NCI-H1417 treated with DMSO at 0.1 percent for 48 hours (cell line): ENCODE measurements at places on chromosomes 11 and 22.

- DNase-seq: no peak
Observed at GRCh38 chr11:88596786-88597185, 259.2 kb upstream of the CTSC start.

DNA sequence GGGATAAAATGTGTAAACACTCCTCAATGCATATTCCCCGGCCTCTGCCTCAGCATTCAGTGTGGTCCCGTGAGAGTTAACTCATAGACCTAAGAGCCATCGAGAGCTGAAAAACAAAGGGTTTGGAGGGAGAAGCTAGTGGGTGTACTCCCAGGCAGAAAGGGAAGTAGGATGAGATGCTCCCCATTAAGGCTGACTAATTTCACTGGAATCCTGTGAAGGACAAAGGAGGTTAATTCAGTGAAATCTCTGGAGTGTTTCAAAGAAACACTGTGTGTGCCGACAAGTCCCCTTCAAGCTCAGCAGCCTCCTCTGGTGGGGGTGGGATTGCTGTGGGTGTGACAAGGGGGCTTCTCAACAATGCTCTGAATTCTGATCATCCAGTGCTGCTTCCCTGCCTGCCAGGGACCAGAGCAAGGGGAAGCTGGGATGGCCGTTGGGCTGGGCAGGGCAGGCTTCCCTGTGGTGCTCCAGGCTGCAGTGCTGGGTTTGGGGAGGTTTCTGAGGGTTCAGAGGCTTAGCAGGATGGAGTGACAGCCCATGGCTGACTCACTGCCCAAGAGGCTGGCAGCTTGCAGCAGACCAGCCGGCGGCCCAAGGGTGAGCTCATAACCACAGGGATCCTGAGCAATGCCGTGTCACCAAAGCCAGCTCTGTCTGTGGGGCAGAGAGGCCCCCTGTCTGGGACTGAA lies 61.4 kb upstream of the BMAL1 start:
- DNase-seq: no peak

DNA sequence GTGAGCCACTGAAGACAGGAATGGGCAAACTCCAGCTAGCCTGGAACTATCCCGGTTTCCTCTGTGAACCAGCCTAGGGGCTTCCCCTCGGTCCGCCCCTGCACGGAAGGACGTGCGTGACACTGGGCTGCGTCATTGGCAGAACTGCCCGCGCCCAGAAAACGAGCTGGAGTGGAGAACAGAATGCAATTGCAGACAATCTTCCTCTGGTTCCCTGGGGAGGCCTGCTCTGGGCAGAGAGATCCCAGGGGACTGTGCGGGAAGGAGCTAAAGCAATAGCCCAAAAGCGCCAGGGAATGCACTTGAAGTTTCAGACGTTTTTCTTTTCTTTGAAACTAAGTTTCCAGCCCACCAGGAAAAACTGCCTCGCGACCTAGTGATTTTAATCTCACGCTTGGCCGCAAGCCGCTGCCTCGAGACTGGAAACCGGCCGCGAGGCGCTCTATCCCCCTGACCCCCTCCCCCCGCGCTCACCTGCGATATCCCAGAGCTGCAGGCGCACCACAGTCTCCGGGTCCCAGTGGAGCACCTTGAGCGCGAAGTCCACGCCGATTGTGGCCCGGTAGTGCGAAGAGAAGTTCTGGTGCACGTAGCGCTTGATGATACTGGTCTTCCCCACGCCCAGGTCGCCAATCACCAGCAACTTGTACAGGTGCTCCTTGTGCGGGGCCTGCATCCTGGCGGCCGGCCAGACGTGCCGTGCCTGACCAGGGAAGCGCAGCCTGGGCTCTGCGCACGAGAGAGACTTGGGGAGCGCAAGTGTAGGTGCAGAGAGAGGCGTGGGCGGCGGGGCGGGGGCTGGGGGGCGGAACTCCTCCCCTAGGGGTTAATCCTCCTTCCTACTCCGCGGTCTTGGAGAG lies at the start of gene RAB38:
RAB38 (minus strand) TSS at position 735 of the 860 bp plus-strand sequence; CDS start at position 676, 59 bp downstream.
- no peak for DNase-seq

DNA sequence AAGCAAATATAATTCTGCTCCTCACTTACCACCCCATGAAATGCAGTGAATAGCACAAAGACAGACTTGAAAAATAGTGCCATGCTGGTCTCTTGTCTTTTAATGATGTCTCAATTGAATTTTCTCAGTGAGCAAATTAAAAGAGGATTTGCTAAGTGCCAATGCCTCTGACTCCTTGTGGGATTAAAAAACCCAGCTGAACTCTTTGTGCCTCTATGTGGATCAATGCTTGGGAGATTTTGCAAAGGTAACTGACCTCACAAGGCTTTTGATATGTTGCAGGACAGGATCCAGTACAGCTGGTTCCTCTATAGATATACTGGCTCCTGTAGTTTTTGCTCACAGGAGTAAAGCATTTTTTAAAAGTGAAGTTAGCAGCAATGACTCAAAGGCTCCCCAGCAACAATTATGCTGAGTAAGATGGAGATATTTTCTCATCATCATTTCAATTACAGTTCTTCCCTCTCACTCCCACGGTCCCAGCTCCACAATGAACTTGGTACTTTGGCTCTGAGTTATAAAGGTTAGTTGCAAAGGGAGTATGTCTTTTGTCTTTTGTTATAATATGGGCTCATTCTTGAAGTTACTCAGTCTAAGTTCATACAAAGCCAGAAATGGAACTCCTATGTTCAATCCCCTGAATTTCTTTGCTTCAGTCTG lies 471.5 kb downstream of the LRRC4C start:
- DNase-seq: no peak

DNA sequence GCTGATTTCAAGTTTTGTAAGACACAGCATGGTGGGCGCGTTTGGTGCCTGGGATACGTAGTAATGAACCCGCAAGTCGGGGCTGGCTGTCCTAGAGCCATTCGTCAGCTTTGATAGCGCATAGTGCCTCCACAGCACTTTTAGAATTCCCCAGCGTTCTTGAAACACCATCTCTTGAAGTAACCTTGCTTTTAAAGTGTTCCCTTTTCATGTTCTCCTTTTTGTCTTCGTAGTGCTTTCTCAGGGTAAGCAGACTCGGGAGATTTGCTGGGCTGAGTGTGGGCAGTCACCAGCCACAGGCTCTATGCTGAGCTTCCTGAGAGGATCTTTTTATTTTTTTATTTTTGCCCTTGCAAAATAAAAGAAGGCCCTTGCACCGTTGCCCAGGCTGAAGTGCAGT lies 39.6 kb upstream of the CTTN start:
- no peak for DNase-seq

DNA sequence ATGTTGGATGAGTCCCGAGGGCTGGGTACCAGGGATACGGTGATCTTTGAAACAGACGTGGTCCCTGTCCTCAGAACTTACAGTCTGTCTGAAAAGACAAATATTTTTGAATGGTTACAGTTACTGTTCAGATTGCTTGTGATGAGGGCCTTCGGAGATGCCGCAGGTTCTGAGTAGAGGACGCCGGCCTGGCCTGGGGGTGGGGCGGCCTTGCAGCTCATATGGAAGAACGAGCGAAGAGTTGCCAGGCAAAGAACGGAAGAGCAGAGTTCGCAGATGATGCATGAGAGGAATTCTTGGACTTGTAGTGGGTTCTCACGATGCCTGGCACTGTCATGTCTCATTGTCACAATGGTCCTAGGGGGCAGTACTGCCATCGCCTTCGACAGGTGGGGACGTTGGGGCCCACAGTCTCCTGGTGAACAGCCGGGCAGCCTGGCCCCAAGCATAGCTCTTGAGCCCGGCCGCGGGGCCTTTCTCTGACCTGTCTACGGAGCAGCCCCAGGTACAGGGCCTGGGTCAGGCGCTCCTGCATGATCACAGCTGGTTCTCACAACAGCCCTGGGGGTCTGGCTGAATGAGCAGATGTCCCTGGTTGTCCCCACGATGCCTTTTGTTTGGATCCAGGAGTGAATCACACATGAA lies 60.9 kb upstream of the PARVG start:
- no peak for DNase-seq

DNA sequence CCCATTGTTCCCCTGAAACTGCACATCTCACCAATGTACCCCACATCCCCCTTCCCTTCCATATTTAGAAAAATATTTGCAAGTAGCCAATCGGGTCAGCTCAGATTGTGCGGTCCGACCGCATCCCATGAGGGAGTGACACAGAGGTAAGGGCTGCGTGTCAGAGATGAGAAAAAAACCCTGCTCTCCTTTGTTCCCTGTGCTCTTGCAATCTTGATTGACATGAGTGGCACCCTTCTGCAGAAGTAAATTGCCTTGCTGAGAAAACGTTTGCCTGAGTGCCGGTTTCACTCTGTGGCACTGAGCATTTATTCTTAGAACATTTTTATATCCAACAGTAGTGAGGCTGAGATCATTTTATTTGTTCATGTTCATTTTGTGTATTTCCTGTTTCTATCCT lies 81.6 kb upstream of the CCDC90B start:
- no peak for DNase-seq
